ENCODE measurements at places on chromosomes 2 and 18. TPM values are rescaled to one million over a fixed set of nuclear protein-coding genes. Genes with fewer than 3 reads are reported as not detected.

FAM237A gene
- not detected for polyA plus RNA-seq

TBR1 gene
- polyA plus RNA-seq = not detected

FN1 gene
- 1,663 TPM for polyA plus RNA-seq

POTEI gene
- 1.1 TPM for polyA plus RNA-seq

CTAGE1 gene
- not detected for polyA plus RNA-seq

All from left lung (tissue), 14 donors.